ENCODE measurements at places on chromosomes 1 and 21.

- no peak for DNase-seq
These were observed 23.4 kb upstream of the PWP2 start for GRCh38 chr21:44083631-44084291.

GRCh38 chr1:59972216-59972927 is 45.8 kb upstream of the CYP2J2 start:
- peak; percentile 85 for DNase-seq

- DNase-seq, result no peak
These were observed 808.7 kb downstream of the NCAM2 start for GRCh38 chr21:21806711-21807597.

DNA sequence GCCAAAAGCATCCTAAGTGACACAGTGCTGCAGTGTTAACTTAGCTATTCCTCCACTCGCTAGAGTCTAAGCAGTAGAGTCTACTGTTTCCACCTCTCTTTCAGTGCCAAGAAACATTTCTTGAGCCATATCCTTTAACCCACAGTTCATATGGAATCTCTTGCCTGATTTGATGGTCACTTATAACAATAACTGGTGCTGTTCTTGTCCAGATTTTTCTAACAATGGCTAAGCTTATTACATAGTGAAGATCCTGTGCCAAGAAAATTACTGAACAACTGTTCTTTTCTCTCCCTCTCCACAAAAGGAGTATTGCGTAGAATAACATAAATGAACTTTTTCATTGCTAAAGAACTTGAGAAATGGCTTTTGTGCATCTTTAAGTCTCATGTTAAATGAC is 121.3 kb downstream of the CDC7 start:
- DNase-seq, result no peak

- no peak for DNase-seq
These were observed 47.3 kb upstream of the LYPLAL1 start for GRCh38 chr1:219126377-219126776.

DNA sequence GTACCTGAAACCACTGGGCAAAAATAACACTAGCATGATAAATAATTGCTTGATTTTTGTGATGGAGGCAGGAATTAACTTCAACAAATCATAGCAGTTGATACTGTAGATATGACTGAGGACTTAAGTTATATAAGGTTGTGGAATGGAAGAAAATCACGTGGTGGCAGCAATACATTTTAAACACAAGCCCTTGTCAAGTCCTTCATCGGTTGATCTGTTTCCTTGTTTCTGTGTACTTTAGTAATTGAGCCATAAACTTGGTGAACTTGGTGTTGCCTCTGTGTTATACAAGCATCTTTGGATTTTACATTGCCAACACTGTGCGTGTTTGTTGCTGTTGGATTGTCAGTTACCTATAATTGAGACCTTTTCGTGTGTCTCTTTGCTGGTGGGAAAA is 114.4 kb downstream of the CAMTA1 start:
- DNase-seq, result no peak

DNA sequence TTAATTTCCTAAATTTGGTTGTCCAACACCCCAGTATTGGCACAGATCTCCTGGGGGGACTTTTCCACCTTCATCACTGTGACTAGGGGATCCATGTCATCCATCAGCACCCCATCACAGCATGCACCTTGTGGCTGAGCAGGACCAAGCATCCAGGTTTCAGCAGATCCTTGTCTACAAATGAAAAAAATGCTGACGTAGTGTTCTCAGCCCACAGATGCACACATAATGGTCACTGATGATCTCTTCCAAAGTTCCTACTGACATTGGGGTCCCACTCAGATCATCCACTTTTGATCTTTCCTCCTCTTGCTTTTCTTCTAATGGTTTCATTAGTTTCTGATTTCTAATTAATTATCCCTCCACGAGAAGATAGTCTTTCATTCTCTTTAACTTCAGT is 373.1 kb downstream of the TBX15 start:
- DNase-seq, result no peak

DNA sequence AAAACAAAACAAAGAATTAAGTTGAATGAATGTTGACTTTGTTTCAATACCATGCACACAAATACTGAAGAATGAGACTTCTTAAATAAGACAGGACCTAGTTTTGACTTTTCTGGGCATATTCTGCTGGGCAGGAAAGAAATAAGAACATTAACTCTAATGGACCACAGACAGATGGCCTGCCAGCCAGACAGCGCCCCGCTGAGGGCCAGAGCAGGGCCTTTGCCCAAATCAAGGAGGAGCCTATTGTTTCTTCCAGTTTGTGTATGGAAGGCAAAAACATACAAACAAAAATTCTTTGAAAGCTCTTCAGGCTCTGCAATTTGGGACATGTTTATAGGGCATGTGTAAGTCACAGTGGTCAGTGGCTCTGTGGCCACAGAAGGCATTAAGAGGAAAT is 44.4 kb upstream of the KIF26B start:
- DNase-seq, result no peak

GRCh38 chr1:53442299-53442698 is 16.9 kb upstream of the DMRTB1 start:
- no peak for DNase-seq
